Mucosa of descending colon (tissue), 3 donors: ENCODE measurements at places on chromosomes 13 and 19. TPM values are rescaled to one million over a fixed set of nuclear protein-coding genes. Genes with fewer than 3 reads are reported as not detected.

DNA sequence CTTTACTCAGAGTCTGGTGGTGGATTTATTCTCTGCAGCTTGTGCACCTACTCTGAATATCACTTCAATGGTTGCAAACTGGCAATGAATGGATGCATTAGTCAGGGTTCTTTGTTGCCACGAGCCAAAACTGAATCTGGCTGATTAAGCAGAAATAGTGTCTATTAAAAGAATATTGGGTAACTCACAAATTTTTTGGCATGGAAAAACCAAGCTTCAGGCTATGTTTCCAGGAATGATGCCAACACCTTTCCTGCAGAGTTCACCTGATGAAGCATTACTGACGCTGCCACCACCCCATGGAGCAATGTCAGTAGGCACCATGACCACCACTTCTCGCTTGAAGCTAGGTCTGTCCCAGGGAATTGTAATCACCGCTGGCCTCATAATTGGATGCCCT, 597.8 kb upstream of the SLC10A2 start:
- DNase-seq: no peak

GRCh38 chr19:45346449-45346848, 5.9 kb downstream of the KLC3 start:
- DNase-seq: no peak

DNA sequence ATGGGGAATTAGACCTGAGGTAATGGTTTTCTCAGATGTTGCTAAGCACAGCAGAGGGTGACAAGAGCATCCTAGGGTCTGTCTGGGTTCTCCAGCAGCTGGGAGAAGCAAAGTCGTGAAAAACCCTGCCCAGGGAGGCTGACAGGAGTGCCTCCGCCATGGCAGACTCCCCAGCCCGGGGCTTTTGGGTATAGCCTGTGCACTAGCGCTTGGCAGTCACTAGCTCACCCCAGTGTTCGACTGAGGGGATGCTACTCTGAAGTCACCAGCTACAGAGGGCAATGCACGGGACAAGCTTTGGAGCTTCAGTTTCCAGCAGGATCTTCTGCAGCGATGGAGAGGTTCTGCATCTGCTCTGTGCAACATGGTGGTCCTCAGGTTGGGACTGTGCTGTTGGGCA, 87.5 kb downstream of the ING1 start:
- DNase-seq: no peak

Gene PRX
- 6.8 TPM for total RNA-seq
